ENCODE measurements at places on chromosomes 5 and 9. TPM values are rescaled to one million over a fixed set of nuclear protein-coding genes. Genes with fewer than 3 reads are reported as not detected.

- no peak for DNase-seq
Measured at GRCh38 chr5:21397693-21398092, 1409.7 kb upstream of the CDH18 start.

Gene SEMA4D
- 27.8 TPM for total RNA-seq

DNA sequence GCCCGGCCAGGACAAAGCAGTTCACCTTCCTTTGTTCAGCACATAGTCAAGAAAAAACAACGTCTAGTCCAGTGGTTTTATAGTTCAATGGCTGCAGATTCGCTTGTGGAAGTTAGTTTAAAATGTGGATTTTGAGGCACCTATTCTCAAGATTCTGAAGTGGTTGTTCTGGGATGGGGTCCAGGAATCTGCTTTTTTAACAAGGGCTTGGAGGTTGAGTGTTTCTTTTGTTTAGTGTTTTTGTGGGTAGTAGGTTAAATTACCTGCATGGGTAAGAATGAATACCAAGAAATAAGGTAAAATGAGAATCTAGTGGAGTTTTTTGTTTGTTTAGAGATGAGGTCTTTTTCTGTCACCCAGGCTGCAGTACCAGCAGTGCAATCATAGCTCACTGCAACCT is 28.4 kb upstream of the NADK2 start:
- DNase-seq, result no peak

- no peak for DNase-seq
Measured at GRCh38 chr9:9753266-9753665, 859.5 kb downstream of the PTPRD start.

DNA sequence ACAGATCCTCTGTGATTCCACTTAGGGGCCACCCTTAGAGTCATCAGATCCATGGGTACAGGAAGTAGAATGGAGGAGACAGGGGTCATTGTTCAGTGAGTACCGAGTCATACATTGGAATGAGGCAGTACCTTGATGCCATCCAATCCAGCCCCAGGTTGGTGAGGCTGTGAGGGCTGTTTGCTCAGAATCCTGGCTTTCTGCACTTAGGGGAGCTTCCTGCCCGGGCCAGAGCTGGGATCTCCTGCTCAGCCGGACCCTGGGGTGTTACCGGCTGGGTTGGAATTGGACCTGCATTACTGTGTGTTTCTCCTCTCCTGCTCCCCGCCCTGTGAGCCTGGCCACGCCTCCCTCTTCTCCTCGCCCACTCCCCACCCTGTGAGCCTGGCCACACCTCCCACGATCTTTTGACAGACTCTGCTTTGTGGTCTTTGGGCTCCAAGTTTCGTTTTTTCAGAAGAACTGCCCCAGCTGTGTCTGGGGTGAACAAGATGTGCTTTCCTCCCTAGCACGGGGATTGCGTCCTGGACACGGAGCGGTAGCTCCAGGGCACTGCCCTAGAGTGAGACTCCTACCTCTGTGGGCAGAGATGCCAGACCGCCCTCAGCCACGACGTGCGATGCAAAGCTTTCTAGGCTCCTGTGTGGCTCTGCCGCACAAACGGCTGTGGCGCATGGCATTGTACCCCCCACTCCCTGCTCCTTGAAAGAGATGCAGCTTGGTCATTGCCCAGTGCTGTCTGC is 15.4 kb downstream of the TRAF2 start:
- peak; percentile 68 for DNase-seq

DNA sequence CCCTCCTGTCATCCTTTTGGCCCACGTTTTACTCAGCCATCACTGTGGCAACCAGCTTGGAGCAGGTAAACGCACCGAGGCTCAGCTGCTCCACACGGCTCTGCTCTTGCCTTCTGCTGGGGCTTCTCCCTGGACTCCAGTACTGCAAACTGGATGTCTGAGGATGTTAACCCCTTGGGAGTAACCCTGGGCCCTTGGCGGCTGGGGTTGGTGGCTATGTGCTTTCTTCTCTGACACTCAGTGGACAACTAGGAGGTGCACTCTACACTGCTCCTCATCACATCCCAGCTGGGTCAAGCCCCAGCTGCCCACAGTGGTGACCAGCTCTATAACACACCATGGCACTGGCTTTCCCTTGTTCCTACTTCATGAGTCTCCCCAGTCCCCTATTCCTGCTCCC is 12.2 kb upstream of the CYSTM1 start:
- DNase-seq, result no peak

Gene PCDHB16
- 0.92 TPM for total RNA-seq

DNA sequence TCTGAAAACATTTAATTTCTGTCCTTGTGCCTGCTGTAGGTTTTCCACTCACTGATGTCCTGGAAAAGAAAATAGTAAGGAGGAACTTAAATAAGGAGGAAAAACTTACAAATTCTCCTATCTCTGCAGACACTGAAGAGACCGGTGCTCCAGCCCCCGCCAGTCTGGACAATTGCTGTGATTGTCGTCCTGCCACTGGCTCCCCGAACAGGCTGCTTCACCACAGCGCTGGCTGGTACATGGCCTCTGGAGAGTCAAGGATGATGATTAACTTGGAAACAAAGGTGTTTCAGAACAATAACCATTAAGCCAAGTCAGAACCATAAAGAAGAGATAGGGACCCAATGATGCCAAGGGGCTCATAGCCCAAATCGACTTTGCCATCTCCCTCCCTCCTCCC is 7.3 kb downstream of the PLAC8L1 start:
- no peak for DNase-seq

Gene PDLIM4
- total RNA-seq, result 146 TPM

DNA sequence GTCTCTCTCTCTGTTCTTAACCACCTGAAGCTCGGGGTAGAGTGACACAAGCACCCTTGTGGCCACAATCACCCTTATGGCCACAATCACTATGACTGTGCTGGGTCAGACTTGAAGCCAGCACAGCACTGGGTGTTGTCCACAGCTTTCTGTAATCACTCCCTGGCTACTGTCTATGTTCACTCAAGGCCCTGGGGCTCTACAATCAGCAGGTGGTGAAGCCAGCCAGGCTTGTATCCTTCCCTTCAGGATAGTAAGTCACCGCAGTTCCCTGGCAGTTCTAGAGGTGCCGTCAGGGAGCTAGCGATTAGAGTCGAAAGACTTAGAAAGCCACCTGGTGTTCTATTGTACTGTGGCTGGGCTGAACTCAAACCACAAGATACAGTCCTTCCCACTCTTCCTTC is 44.2 kb downstream of the GDA start:
- DNase-seq, result no peak

DNA sequence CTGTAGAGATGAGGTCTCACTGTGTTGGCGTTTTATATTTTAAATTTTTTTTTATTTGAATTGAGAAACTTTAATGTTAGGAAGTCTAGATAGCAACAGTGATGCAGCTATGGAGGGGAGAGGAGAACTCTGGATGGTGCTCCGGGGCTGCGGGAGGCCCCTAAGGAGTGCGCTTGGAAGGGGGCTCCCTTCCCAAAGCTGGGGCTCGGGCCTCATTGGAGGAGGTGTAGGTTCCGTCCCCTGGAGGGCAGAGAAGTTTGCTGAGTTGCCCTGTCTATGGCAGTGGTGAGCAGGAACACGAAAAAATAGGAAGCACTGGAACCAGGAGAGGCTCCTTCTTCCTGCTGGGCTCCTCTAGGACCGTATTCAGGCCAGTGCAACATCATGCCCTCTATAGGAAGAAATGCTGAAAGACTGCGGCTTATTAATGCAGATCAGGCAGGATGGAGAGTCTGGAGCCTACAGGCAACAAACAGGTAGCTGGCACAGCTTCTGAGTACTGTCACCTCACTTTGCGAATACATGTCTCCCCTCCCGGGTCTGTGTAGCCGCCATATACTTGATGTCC is 16.1 kb downstream of the AHRR start:
- DNase-seq, result no peak

GRCh38 chr5:18003784-18004183 is 369.5 kb downstream of the TAF11L14 start:
- DNase-seq, result no peak

- no peak for DNase-seq
Measured at GRCh38 chr5:62948301-62948700, 369.7 kb downstream of the LRRC70 start.

Gene CYLC2
- total RNA-seq, result not detected

Gene PDCD1LG2
- total RNA-seq, result 1.8 TPM

- no peak for DNase-seq
Measured at GRCh38 chr5:24161559-24161958, 483.2 kb downstream of the CDH10 start.

- DNase-seq, result no peak
Measured at GRCh38 chr5:139636207-139636792, 11.8 kb upstream of the CXXC5 start.

GRCh38 chr9:136261686-136262430 is 16.2 kb upstream of the QSOX2 start:
- no peak for DNase-seq

- DNase-seq, result no peak
Measured at GRCh38 chr5:93247105-93247504, 333.9 kb downstream of the NR2F1-AS1 start.

Gene DEPDC1B
- 10.6 TPM for total RNA-seq

- DNase-seq, result peak; percentile 98
Measured at GRCh38 chr5:168579488-168580226, 489 bp upstream of the PANK3 start.

- DNase-seq, result no peak
Measured at GRCh38 chr5:1504617-1505016, 19.1 kb downstream of the LPCAT1 start.

Gene CDKN2B-AS1
- total RNA-seq, result 0.04 TPM

- no peak for DNase-seq
Measured at GRCh38 chr9:97415146-97415545, 3.2 kb downstream of the TDRD7 start.

- no peak for DNase-seq
Measured at GRCh38 chr5:139394654-139395566, at the start of gene PROB1. Gene PROB1, minus strand, starts transcription at chr5:139395104. Its CDS starts 23 bp downstream, at chr5:139395081.

DNA sequence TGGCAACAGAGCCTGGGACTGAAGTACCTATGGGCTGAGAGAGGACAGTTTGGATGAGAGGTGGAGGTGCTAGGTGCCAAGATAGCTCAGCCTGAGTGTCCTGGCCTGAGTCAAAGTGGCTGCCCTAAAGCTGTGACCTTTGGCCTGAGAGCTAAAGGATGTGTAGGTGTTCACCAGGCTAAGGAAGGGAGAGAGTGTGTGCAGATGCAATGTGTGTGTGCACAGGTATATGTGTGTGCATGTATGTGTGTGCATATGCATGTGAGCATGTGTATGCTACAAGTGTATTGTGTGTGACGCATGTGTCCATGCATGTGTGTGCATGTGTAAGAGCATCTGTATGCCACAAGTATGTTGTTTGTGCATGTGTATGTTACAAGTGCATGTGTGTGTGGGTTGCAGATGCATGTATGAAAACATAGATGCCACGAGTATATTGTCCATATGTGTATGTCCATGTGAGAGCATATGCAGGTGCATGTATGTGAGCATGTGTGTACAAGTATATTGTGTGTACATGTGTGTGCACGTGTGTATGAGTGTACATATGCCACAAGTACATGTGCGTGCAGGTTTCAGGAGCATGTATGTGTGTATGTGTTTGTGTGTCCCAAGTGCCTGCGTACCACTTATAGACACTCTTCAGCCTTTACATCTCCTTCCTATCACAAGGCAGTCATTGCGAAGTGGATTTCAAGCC is 102.6 kb downstream of the SH3TC2 start:
- DNase-seq, result no peak

Gene TMEM215
- total RNA-seq, result not detected
